ENCODE measurements at places on chromosomes 1 and 21.

GRCh38 chr1:233132445-233132844 is 163.1 kb downstream of the PCNX2 start:
- DNase-seq, result no peak

GRCh38 chr21:42575111-42575510 is 61.5 kb downstream of the SLC37A1 start:
- no peak for DNase-seq

GRCh38 chr21:27771938-27772483 is 805.1 kb upstream of the ADAMTS5 start:
- no peak for DNase-seq

GRCh38 chr1:114134518-114134917 is 19.2 kb downstream of the SYT6 start:
- no peak for DNase-seq

DNA sequence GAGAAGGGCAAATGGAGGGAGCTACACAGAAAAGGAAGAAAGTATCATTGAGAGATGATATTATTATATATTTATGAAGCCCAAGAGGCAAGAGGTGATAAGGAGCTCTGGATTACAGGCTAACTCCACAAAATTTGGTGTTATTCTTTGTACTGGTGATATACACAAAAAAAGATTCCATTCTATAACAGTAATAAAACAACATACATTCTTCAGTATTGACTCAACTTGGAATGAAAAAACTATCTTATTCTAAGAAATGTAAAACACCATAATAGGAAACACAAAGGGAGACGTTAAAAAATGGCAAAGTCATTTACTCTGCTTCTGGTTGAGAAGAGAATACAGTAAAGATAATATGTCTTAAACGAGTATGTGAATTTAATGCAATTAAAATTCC is 99.4 kb downstream of the TEX35 start:
- no peak for DNase-seq

GRCh38 chr1:18547460-18547859 is 66.7 kb downstream of the KLHDC7A start:
- no peak for DNase-seq

GRCh38 chr1:108327534-108328466 is 83.9 kb upstream of the NBPF4 start:
- DNase-seq, result no peak

GRCh38 chr1:112544751-112545150 is 36.0 kb downstream of the WNT2B start:
- DNase-seq, result no peak

DNA sequence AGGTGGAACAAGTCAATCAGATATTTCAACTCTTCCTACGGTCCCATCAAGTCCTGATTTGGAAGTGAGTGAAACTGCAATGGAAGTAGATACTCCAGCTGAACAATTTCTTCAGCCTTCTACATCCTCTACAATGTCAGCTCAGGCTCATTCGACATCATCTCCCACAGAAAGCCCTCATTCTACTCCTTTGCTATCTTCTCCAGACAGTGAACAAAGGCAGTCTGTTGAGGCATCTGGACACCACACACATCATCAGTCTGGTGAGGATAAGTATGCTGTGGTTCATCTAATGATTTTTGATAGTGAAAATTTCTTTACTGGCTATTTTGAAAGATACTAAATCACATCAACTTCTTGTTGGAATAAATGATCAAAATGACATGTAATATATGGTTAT is 67.7 kb upstream of the MPC2 start:
- DNase-seq, result no peak

DNA sequence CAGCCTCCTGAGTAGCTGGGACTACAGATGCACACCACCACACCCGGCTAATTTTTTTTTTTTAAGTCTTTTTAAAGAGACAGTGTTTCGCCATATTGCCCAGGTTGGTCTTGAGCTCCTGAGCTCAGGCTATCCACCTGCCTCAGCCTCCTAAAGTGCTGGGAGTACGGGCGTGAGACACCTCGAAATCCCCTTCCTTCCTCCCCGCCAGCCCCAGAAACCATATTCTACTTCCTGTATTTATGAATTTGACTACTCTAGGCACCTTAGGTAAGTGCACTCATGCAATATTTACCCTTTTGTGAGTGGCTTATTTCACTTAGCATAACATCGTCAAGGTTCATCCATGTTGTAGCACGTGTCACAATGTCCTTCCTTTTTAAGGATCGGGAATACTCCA is 6.9 kb upstream of the LRP8 start:
- DNase-seq, result no peak

GRCh38 chr21:44878053-44878982 is 4.8 kb upstream of the PTTG1IP start:
- DNase-seq, result no peak

DNA sequence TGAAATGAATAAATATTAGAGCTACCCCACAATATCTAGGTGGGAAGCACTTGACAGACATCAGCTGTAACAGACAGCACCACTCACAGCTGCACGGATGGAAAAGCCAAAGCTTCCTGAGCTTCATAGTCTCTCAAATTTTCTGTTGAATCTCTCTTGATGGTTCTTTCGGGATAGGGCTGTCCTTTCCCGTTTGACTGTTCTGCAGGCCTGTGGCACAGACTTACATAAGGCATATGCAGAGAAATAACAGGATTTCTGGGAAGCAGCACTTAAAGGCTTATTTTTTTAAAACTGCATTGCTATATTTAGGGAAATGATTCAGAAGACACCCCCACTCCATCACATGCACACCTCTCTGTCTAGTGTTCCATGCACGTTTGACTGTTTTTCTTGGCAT is 77.5 kb downstream of the ZNF648 start:
- no peak for DNase-seq

DNA sequence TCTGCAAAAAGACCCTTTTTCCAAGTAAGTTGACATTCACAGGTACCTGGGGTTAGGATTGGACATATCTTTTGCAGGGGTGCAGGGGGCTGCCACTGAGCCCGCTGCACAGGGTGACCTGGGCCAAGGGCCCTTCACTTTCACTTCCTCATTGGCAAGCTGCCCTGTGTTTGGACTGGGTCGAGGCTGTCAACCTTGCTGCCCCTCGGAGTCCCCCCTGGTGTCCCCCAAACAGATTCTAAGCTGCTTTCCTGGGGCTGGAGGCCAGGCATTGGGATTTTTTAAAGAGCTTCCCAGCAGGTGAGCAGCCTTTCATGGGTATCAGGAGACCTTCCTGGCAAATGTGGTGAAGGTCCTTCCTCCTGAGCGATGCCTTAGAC is 7.9 kb upstream of the UMODL1 start:
- no peak for DNase-seq

GRCh38 chr1:114152508-114153260 is 985 bp downstream of the SYT6 start:
- no peak for DNase-seq

GRCh38 chr1:245614476-245614875 is 459.7 kb downstream of the KIF26B start:
- DNase-seq, result no peak

GRCh38 chr1:12469493-12469892 is 148.5 kb downstream of the DHRS3 start:
- DNase-seq, result no peak

- DNase-seq, result no peak
These were observed 34.6 kb upstream of the WNT4 start for GRCh38 chr1:22177354-22178003.

GRCh38 chr1:207814469-207814868 is 62.6 kb downstream of the CD46 start:
- no peak for DNase-seq

DNA sequence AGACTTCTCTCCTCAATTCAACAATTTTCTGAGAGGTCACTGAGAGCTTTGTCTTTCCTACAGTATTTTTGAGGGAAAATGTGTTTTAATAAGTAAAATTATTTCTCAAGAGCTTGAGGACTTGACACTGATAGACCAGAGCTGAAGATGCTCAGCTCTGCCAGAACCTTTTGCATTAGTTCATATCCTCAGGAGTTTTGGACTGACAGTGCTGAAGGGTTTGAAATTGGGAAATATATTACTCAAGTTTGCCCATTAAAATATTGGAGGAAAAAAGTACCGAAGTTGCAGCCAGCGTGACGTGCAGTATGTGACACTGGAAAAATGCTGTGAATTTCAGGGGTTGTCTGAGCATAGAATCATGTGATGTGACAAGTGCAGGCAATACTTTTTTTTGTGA is 346.6 kb upstream of the DPYD start:
- no peak for DNase-seq

GRCh38 chr1:224564454-224565084 is 51.5 kb upstream of the CNIH3 start:
- DNase-seq, result no peak

GRCh38 chr21:37896788-37897187 is 19.5 kb downstream of the KCNJ6 start:
- DNase-seq, result no peak

DNA sequence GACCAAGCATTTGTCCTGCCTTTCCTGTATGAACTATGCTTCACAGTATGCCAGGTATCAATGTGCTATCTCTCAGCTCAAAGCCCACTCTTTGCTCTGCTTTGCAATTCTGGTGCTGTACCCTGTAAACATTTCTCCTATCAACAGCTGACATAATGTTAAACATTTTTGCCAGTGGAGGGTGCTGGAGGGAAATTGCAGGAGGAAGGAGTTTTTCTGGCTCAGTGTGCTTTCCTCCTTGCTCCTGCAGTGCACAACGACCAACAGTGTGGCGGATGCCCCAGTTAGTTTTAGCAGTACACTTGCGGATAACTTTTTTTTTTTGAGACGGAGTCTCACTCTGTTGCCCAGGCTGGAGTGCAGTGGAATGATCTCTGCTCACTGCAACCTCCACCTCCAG is 67.1 kb upstream of the PTGFRN start:
- DNase-seq, result no peak

DNA sequence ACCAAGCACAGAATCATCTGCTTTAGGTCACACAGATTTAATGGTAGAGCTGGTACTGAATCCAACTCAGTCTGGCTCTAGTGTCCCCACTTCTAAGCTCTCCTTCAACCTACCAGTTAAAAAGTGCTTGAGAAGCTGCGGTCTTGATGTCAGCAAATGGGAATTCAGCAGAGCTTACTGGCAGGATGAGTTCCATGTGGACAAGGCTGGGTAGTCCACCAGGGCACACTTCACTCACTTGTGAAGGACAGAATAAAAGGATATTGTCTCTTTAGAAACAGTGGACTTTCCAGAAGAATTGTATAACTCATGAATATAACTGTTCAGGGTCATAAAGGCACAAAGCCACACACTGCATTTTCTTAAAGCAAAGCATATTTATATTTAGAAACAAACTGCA is 35.1 kb upstream of the GUCA2B start:
- DNase-seq, result no peak

- DNase-seq, result no peak
These were observed 10.6 kb upstream of the NUCKS1 start for GRCh38 chr1:205760606-205761005.

- no peak for DNase-seq
These were observed 53.4 kb downstream of the GADD45A start for GRCh38 chr1:67738401-67738800.

DNA sequence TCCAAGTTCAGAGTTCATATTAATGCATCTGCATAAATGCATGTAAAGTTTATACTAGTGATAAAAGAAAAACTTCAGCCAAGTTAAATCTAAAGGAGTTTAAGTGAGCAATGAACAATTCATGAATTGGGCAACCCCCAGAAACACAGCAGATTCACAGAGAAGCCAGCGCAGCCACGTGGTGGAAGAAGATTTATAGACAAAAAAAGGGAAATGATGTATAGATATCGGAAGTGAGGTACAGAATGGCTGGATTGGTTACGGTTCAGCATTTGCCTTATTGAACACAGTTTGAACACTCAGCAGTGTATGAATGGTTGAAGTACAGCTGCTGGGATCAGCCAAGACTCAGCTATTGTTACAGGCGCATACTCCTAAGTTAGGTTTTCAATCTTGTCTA is 5.7 kb downstream of the AK5 start:
- no peak for DNase-seq

GRCh38 chr1:53685272-53686051 is 53.5 kb downstream of the GLIS1 start:
- no peak for DNase-seq

Data from CD8-positive, alpha-beta memory T cell (primary cell).